ENCODE measurements at places on chromosomes 3 and 15.
A peak's percentile ranks its signal among the peaks of the same experiment; 100 is the strongest.

GRCh38 chr3:45729614-45730013, 40.4 kb downstream of the SACM1L start:
- DNase-seq = no peak

GRCh38 chr3:170867143-170867937, 2.7 kb downstream of the RPL22L1 start:
- DNase-seq = no peak

- DNase-seq = peak; percentile 36
Observed at GRCh38 chr3:71384388-71384787, 199.1 kb downstream of the FOXP1 start.

- DNase-seq = no peak
Observed at GRCh38 chr3:25178672-25179071, 249.4 kb upstream of the RARB start.

DNA sequence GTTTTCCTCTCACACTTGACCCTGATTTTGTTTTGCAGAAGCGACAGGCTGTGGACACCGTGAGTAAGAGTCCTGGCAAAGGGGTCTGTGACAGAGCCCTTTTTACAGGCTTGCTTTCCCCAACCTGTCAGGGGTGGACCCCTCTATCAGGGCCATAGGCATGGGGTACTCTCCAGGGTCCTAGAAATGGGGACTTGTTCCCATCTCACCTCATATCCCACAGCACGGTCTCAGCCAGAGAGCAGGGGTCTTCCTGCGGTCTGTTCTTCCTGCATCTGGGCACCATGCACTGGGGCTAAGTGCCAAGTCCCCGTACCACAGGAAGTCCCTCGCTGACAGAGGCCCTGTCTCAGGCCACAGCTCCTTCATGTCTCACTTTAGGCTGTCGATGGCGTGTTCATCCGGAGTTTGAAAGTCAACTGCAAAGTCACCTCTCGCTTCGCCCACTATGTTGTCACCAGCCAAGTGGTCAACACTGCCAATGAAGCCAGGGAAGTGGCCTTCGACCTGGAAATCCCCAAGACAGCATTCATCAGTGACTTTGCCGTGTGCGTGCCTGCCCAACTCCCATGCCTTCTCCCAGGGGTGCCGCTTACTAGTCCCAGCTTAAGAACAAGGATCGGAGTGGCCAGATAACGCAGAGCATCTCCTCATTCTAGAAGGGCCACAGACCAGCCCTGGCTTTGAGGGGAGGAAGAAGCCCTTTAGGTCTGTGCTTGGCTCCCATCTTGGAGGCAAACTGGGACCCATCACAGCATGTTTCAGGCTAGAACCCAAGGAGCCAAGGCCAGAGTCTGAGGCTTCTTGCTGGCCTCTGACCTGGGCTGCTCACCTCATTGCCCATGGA, 783 bp downstream of the ITIH1 start:
- DNase-seq = no peak

Data from fibroblast of skin of right quadriceps (primary cell).